ENCODE measurements at places on chromosomes 3 and 15. TPM values are rescaled to one million over a fixed set of nuclear protein-coding genes. Genes with fewer than 3 reads are reported as not detected.

The IL17RB gene
- 13.3 TPM for polyA plus RNA-seq

The CACNA2D3 gene
- polyA plus RNA-seq: 0.97 TPM

DNA sequence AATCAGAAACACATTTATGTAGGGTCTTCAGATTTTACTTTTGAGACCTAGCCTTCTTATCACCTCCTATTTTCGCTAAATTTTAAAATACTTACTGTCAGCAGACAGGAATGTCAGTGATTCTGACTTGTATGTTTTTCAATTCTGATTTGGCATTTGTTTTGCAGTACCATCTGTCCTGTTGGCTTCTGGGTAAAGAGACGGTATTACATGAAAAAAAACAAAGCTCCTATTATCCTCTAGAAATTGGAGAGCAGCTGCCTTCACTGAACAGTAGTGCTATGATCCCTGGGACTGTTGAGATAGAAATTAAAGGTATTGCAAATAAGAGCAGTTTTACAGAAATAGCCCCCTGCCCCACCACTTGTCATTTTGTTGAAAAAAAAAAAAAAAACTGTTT lies 8.4 kb downstream of the ARMC8 start:
- peaks cover 5% of the 10 kb centered on the region for H3K36me3 ChIP-seq
- H3K27ac ChIP-seq: no peak overlapping the region
- H3K4me1 ChIP-seq: peaks cover 5% of the 10 kb centered on the region
- DNase-seq: no peak
- no peak overlapping the region for H3K4me3 ChIP-seq
- no peaks in the 10 kb centered on the region for H3K27me3 ChIP-seq

DNA sequence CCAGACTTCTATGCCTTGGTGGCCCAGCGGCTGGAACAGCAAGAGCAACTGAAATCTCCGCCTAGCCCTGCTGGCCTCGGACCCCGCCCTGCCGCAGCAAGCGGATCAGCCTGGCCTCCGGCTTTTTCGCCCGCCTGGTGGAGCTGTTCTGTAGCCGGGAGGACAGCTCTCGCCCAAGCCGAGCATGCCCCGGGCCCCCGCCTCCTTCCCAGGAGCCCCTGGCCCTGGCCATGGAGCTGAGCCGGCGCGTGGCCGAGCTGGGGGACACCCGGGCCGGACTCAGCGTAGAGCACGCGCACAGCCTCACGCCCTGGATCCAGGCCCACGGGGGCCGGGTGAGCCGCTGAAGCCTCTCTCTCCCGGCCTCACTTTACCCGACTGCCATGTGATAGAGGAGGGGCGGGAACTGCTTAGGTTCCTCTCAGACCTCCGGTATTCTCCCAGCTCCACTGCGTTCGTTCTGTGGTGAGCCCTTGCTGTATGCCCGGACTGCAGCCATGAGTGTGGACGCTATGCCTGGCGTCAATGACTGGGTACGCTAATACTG lies 24.1 kb upstream of the MRPL3 start:
- H3K27ac ChIP-seq: no peak overlapping the region
- H3K27me3 ChIP-seq: peaks cover 8% of the 10 kb centered on the region
- peak; percentile 5 for DNase-seq
- H3K4me3 ChIP-seq: peak overlapping the region; percentile 24
- no peaks in the 10 kb centered on the region for H3K36me3 ChIP-seq
- H3K4me1 ChIP-seq: no peaks in the 10 kb centered on the region

The DLEC1 gene
- 1.2 TPM for polyA plus RNA-seq

The FEZF2 gene
- not detected for polyA plus RNA-seq

The SAMD7 gene
- not detected for polyA plus RNA-seq

The P2RY12 gene
- 2.3 TPM for polyA plus RNA-seq

The NKIRAS1 gene
- 7.3 TPM for polyA plus RNA-seq

The SRGAP3 gene
- 6.5 TPM for polyA plus RNA-seq

The GABRR3 gene
- not detected for polyA plus RNA-seq

- no peak overlapping the region for H3K4me3 ChIP-seq
- no peak overlapping the region for H3K27ac ChIP-seq
- H3K4me1 ChIP-seq: no peaks in the 10 kb centered on the region
- peaks cover 40% of the 10 kb centered on the region for H3K27me3 ChIP-seq
- no peaks in the 10 kb centered on the region for H3K36me3 ChIP-seq
Observed at GRCh38 chr3:43855674-43856299, 165.0 kb downstream of the ABHD5 start.

The LNP1 gene
- 2.2 TPM for polyA plus RNA-seq

The ALPK3 gene
- 9.4 TPM for polyA plus RNA-seq

DNA sequence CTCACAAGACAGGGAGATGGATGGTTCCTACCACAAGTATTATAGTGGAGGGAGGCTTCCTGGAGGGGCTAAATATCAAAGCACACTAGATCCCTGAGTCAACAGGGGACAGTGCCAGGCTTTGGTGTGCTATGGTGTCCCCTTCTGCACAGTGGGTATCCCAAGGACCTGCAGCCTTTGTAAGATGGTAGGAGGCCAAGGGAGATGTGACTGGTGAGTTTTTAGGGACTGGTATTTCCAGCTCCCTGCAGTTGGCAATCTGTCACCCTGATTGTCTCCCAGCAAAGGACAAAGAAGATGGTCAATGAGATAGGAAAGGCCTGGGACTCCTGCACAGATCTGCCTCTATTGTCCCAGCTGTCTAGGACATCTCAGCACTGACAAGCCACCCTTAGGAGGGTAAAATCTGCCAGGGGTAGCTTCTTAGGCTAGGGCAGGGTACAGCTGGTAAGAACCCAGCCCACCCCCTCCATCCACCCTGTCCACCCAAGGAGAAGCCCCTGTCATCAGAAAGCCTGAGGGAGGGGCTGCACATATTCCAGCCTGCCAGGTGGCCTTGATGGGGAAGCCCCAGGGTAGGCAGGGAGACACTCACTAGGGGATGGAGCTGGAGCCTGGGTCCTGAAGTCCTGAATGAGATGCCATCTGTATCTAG lies 631 bp downstream of the CYP1A1 start:
- H3K4me3 ChIP-seq: no peak overlapping the region
- no peaks in the 10 kb centered on the region for H3K36me3 ChIP-seq
- H3K27ac ChIP-seq: no peak overlapping the region
- H3K4me1 ChIP-seq: peaks cover 8% of the 10 kb centered on the region
- H3K27me3 ChIP-seq: peaks cover 51% of the 10 kb centered on the region
- no peak for DNase-seq

The HRG gene
- 0.04 TPM for polyA plus RNA-seq

DNA sequence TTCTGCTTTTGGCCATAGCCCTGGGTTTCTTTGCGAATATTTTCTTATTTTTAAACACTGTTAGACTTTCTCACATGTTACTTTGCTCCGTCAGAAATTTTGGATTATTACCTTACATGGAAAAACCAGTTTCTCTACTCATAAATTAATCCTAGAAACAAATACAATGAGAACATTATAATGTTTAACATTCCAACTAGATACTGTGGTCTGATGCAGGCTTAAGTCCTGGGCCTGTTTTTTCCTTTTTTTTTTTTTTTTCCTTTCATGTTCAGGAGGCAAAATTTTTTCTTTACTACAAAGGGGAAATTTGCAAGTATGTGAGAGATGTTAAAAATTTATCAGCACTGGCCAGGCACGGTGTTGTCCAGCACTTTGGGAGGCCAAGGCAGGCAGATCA lies 28.9 kb downstream of the POPDC2 start:
- no peaks in the 10 kb centered on the region for H3K4me1 ChIP-seq
- no peaks in the 10 kb centered on the region for H3K36me3 ChIP-seq
- no peak overlapping the region for H3K4me3 ChIP-seq
- DNase-seq: no peak

DNA sequence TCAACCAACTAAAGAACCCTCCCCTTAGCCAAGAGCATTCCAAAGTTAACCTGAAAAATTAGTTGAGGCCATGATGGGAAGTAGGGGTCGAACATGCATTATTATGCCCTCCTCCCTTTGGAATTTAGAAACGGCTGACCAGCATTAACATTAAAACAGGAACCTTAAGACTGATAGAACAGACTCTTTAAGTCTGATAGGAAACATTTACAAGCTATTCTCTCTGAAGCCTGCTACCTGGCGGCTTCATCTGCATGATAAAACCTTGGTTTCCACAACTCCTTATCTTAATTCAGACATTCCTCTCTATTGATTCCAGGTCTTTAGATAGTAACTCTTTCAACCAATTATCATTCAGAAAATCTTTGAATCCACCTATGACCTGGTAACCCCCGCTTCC lies 331.0 kb downstream of the CGGBP1 start:
- no peak overlapping the region for H3K4me3 ChIP-seq
- no peak overlapping the region for H3K27ac ChIP-seq
- no peaks in the 10 kb centered on the region for H3K36me3 ChIP-seq
- H3K27me3 ChIP-seq: no peaks in the 10 kb centered on the region
- no peak for DNase-seq
- H3K4me1 ChIP-seq: no peaks in the 10 kb centered on the region

DNA sequence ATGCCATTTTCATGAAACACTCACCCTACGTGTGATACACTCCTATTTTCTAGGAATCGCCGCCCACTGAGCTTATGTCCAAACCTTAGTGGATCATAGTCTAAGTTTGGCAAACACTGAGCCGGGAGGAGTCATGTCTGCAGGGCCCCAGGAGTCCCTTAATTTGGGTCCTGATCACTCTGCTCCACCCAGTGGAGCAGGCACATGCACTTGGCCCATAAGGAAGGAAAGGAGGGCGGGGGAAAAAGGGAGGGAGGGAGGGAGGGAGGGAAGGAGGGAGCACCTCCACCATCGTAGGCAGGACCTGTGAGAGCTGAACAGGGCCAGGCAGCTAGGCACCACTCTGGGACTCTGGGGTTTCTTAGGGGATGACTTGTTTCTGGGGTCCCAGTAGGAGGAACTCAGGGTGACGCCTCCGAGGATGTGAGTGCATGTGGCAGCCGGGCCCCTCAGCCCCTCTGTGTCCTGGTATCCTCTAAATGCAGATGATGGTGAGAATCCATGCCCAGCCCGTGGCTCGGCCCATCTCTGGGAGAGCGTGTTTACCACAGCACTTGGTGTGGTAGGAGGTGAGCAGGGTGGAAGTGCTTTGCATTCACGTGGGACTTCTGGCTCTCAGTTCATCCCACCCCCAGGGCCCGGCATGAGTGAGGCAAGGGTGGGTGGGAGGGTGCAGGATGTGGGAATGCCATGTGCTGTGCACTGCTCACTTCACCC lies 109.4 kb downstream of the KLF13 start:
- no peak for DNase-seq
- H3K4me1 ChIP-seq: peaks cover 8% of the 10 kb centered on the region
- no peaks in the 10 kb centered on the region for H3K36me3 ChIP-seq
- H3K27me3 ChIP-seq: no peaks in the 10 kb centered on the region

The GRIP2 gene
- 1.1 TPM for polyA plus RNA-seq

The SH3BP5 gene
- polyA plus RNA-seq: 12.4 TPM

GRCh38 chr3:148128136-148128535 lies 569.6 kb upstream of the AGTR1 start:
- no peaks in the 10 kb centered on the region for H3K36me3 ChIP-seq
- no peak overlapping the region for H3K27ac ChIP-seq
- H3K4me1 ChIP-seq: no peaks in the 10 kb centered on the region
- no peak for DNase-seq

- no peaks in the 10 kb centered on the region for H3K4me1 ChIP-seq
- H3K27ac ChIP-seq: no peak overlapping the region
- H3K27me3 ChIP-seq: no peaks in the 10 kb centered on the region
- no peaks in the 10 kb centered on the region for H3K36me3 ChIP-seq
- DNase-seq: no peak
Observed at GRCh38 chr3:174529298-174529697, 329.8 kb upstream of the NAALADL2 start.

DNA sequence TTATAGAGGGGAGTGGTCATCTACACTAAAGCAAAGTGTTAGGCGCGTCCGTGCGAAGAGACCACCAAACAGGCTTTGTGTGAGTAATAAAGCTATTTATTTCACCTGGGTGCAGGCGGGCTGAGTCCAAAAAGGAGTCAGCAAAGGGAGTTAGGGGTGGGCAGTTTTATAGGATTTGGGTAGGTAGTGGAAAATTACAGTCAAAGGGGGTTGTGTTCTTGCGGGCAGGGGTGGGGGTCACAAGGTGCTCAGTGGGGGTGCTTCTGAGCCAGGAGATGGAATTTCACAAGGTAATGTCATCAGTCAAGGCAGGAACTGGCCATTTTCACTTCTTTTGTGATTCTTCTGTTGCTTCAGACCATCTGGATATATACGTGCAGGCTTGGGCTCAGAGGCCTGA lies 47.1 kb downstream of the OIP5 start:
- peaks cover 39% of the 10 kb centered on the region for H3K36me3 ChIP-seq
- H3K27me3 ChIP-seq: no peaks in the 10 kb centered on the region

DNA sequence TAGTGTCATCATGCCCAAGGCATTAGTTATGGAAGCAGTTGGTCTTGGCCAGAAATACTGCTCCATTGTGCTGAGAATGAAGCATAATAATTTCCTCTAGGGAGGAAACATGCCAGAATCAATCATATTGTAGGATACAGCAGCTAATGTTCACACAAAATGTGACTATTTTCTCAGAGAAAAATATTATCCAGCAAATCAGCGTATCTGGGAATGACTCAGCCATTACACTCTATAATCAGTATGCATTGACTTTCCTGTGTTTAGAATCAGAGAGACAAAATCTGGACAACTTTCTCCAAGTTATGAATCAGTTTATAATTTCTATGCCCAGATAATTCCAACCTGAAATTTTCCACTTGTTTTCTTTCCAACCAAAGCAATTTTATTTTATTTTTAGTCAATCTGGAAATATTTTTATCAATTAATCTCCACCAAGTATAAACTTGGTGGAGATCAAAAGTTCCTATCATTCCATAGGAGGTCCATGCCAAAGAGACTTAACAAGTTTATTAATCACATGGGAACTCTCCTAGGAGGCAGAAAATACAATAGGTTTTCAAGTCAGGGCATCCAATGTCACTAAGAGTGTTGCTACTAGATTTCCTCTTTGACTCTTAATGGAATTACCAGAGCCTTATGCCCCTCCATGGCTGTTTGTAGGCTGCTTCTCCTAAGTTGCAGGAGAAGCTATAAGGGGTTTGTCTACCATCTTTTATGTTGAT lies 36.4 kb downstream of the SUCNR1 start:
- H3K27ac ChIP-seq: no peak overlapping the region
- no peak overlapping the region for H3K4me3 ChIP-seq
- no peak for DNase-seq
- no peaks in the 10 kb centered on the region for H3K36me3 ChIP-seq
- no peaks in the 10 kb centered on the region for H3K27me3 ChIP-seq
- no peaks in the 10 kb centered on the region for H3K4me1 ChIP-seq

The BOC gene
- 14.7 TPM for polyA plus RNA-seq

DNA sequence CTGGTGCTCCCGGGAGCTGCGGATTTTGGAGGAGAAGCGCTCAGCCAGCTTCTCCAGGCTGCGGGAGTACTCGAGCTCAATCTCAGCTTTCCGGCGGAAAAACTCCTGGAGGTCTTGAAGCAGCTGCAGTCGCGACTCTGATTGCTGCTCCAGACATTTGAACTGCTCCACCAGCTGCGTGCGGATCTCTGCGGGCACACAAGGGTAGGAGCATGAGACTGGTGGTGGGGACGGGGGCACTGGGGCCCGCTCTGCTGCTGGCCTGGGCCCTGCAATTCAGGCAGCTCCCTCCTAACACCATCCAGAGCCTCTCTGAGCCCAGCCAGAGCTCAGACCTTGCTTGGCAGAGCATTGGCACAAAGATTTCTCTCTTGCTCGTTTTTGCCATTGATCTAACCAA lies 124.7 kb downstream of the SRGAP3 start:
- no peak overlapping the region for H3K4me3 ChIP-seq
- H3K27me3 ChIP-seq: no peaks in the 10 kb centered on the region
- no peaks in the 10 kb centered on the region for H3K36me3 ChIP-seq
- no peak for DNase-seq
- H3K4me1 ChIP-seq: no peaks in the 10 kb centered on the region

Data from large intestine (tissue), 12 donors.